ENCODE measurements at places on chromosomes 1 and 21.

DNA sequence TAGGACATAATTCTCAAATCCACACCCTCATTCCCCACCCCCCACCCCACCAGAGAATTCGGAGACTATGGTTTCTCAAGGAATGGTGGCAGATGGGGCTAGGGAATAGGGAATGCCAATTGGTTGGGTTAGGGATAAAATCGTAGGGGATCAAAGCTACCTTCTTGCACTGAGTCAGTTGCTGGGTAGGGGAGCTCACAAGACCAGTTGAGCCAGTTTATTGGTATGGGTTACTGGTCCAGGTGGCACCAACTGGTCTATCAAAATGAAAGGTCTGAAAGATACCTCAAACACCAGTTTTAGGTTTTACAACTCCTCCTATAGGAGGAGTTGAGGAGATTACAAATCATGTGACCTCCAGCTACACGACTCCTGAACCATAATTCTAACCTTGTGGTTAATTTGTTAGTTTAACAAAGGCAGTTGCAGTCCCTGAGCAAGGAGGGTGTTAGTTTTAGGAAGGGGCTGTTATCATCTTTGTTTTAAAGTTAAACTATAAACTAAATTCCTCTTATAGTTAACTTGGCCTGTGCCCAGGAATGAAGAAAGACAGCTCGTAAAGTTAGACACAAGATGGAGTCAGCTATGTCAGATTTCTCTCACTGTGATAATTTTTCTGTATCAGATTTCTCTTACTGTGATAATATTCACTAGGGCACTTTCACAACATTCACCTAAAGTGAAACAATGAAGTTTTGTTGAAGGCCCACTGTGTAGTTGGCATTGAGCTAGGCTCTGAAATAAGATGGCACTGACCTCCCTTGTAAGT, 2.5 kb downstream of the SHISAL2A start:
- DNase-seq, result no peak

- no peak for DNase-seq
These were observed 29.1 kb downstream of the ARID1A start for GRCh38 chr1:26724926-26725325.

GRCh38 chr1:213244664-213245091, 193.6 kb downstream of the RPS6KC1 start:
- no peak for DNase-seq

- no peak for DNase-seq
These were observed 1.8 kb downstream of the NR1I3 start for GRCh38 chr1:161235957-161236775.

GRCh38 chr1:243287123-243287460, 31.3 kb downstream of the SDCCAG8 start:
- no peak for DNase-seq

DNA sequence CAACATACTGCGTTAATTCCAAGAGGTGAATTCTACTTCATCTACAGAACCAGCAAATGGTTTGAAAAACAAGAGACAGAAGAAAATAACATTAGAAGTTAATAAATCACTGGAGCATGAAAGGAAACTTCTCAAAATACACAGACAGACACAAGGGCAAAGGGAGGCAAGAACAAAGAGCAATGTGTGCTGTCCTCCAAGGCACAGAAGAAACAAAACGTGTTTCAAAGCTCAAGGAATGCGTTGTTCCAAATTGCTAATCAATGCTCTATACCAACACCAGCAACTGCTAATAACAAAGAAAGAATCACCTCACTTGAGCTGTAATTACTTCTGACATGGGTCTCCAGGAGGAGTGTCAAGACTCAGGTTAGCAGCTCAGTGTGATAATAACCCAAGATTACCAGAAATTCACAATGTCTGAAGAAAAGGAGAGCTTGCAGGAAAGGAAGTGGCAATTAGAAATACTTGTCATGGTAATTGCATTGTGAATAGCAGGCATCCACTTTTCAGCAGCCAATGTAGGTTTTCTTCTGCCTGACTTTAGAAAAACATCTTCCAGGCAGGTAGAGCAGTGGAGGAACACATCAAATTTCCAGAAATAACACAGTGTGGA, 175.4 kb downstream of the SEC16B start:
- no peak for DNase-seq

GRCh38 chr1:201419746-201420607, 1.6 kb downstream of the TNNI1 start:
- DNase-seq, result no peak

GRCh38 chr1:64065571-64065970, 137.9 kb upstream of the UBE2U start:
- DNase-seq, result no peak

DNA sequence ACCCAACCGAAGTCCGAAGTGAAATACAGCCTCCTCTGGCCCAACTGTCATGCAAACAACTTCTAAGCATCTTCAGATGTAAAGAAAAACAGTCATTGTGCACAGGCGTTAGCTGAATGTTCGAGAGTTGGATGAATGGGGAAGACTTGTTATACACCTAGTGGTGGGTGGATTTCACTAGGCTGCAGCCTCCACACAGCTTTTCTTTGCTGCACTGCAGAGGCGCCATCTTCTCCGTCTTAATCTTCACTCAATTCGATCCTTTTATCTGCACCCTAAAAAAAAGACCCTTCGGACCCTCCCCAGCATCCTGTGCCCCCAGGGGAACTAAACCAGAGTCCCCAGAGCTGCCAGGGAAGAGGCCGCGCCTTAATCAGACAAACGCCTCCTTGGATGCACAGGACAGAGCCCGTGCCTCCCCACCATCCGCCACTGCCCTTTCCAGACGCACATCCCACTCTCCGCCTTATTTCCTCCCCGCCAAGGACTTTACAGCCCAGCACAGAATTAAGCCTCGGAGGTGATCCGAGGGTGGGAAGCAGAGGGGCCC, 1.4 kb downstream of the APP start:
- peak; percentile 2 for DNase-seq

DNA sequence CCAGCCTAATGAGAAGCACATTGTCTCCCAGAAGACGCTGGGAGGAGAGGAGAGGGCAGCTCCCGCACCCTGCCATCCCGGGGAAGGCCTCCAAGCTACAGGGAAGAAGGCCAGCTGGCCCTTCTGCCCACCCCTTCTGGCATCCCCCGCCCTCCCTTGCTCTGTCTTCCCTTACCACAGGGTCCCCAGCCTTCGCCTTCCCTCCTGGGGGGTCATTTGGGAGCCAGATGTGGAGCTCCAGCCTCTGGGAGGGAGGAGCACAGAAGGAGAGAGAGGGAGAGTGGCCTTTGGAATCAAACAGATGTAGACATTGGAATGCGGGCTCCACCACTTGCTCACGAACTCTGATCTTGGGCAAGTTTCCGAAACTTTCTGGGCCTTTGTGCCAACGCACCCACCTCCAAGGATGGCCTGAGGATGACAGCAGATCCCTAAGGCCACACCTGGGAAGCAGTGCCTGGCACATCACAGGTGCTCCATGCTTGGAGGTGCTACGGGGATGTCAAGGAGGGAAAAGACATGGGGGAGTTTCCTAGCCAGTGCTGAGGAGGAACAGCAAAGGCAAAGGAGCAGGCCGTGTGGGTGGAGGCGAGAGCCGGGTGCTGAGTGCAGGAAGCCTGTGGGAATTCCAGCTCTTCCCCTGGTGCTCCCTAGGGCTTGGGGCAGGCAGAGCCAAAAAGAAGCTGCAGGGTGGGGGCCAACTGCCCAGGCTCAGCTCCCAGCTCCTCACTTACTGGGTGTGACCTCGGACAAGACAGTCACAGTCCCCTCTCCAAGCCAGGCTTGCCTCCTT, 23.1 kb upstream of the RSPO1 start:
- no peak for DNase-seq

DNA sequence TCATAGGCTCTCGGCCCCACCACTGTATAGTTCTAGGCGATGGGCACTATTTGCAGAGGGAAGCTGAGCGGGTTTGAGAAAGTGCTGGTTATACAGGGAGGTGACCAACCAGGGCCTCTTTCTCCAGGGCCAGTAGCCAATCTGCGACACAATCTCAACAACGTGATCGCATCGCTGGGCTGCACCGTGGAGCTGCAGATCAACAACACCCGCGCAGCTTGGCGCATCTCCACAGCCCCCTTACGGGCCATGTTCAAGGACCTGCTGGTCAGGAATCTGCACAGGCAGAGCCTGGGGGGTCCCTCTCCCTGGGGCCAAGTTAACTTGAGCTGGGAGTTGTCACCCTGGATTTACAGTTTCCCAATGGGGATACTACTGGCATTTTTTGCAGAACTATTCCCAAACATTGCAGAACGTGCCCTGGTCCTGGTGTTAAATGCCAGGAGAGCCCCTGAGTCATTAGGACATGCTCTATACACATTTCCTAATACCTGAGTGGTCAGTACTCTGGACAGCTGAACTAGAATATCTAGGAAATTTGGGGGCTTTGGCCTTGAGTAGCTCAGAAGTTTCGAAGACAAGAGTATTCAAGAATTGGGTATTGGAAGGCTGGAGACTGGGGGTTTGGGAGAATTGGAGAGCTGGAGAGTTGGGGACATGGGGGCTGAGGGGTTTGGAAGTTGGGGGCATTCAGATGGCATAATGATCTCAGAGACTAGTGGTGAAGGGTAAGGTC, 6.9 kb downstream of the DCST1 start:
- no peak for DNase-seq

GRCh38 chr1:207248544-207249198, 72.8 kb upstream of the CD55 start:
- no peak for DNase-seq

DNA sequence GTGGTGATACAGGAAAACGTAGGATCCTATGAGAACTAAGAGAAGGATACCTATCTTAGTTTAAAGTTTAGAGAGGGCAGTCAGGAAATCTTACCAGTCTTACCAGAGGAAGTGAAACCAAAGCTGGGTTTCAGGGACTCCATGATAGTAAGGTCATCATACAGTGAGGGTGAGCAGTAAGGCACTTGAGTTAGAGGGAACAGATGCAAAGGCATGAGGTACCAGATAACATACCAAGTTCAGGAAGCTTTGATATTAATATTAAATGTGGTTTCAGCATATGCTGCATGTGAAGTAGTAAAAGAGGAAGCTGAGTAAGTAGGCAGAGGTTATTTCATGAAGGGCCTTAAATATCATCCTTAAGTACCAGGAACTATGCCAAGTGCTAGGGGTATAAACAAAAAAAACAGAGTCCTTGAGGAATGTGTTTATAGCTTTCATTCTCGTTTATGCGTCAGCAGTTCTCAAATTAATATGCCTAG, 16.9 kb downstream of the ATG4C start:
- no peak for DNase-seq

GRCh38 chr1:6517435-6517851, 26.0 kb upstream of the PLEKHG5 start:
- DNase-seq, result no peak

GRCh38 chr1:14869187-14869586, 270.7 kb downstream of the KAZN start:
- DNase-seq, result no peak

- no peak for DNase-seq
These were observed 87.0 kb upstream of the IRF2BP2 start for GRCh38 chr1:234697015-234697414.

DNA sequence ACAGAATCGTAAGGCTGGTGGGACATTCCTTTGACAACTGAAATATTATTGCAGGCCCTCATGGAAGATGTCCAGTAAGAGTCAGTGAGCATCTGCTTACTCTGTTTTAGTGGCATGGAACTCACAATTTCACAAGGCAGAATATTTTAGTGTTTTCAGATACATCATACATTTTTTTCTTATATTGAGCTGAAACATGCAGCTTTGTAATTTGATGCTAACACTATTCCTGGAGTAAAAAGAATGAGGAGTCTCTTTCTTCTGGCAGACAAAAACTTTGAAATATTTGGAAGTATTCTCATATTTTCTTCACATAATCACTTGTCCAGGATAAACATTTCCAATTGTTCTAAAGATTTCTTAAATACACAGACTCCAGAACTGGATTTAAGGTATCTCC, 17.7 kb downstream of the CLDN17 start:
- DNase-seq, result no peak

GRCh38 chr1:160282807-160283206, 2.1 kb downstream of the PEX19 start:
- DNase-seq, result no peak

DNA sequence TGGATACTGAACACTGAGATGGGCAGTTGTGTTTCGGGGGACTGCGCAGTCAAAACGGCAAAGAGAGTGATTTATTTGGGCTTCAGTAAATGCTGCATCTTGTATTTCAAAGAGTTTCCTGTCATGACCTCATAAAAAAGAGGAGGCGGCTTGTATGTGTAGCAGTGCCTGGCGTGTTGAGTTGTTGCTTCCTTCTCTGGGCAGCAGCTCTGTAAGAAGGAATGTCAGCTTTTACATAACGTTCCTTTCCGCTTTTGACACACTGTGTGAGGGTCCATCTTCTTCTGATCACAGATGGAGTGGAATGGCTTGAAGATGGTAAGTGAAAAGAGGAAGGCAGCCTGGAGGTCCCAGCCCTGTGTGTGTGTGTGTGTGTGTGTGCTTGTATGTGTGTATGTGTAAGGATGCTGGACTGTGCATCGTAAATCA, 941 bp downstream of the ELAVL4 start:
- DNase-seq, result peak; percentile 56

DNA sequence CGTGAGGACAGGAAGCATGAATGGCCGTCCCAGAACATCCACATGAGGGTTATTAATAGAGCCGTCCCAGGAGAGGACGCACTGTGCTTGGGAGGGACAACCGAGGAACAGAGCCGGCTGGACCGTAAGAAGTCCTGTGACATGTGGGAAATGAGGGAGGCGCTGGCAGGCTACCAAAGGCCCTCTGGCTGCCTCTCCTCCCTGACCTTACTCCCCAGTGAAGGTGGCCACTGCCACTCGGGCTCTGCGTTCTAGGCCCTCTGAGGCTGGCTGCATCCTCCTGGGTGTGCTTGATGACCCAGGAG, 15.5 kb upstream of the NPPB start:
- DNase-seq, result no peak

- no peak for DNase-seq
These were observed 52.9 kb downstream of the ESRRG start for GRCh38 chr1:216670118-216670883.

GRCh38 chr21:38280454-38280853, 23.7 kb downstream of the KCNJ15 start:
- DNase-seq, result no peak

GRCh38 chr1:19765623-19766022, 34.1 kb downstream of the TMCO4 start:
- no peak for DNase-seq

- no peak for DNase-seq
These were observed 24.8 kb downstream of the TNFRSF8 start for GRCh38 chr1:12087797-12088314.

GRCh38 chr1:42979036-42979430, 20.4 kb upstream of the SLC2A1 start:
- DNase-seq, result no peak

- DNase-seq, result peak; percentile 44
These were observed 2.2 kb downstream of the REG4 start for GRCh38 chr1:119808972-119809550.

GRCh38 chr1:71414179-71414578, 333.3 kb upstream of the ZRANB2 start:
- DNase-seq, result no peak

DNA sequence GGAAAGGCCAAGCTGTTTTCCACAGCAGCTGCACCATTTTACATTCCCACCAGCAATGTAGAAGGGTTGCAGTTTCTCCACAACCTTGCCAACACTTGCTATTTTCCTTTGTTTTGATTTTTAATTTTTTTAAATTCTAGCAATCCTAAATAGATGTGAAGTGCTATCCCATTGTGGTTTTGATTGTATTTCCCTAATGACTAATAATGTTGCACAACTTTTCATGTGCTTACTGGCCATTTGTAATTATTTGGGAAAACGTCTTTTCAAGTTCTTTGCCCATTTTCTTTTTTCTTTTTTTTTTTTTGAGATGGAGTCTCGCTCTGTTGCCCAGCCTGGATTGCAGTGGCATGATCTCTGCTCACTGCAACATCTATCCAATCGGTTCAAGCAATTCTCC, 53.9 kb downstream of the VCAM1 start:
- no peak for DNase-seq
